ENCODE measurements at places on chromosomes 4 and X. TPM values are rescaled to one million over a fixed set of nuclear protein-coding genes. Genes with fewer than 3 reads are reported as not detected.
A peak's percentile ranks its signal among the peaks of the same experiment; 100 is the strongest.

DNA sequence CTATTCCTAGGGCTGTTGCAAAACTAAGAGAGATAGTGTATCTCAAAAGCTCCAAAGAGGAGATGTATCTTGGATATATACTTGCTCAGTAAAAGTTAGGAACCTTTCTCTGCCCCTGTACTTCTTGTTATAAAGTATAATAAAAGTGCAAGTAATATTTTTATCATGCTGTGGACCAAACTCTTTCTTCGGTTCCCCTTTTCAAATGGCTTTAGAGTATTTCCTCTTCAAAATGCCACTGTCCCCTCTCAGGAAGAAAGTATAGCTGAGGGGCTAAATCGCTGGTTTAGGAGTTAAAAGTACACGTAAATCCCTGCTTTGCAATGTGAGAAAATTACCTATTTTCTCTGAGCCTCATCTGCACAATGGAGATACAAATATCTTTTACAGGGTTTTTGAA, 169.1 kb upstream of the FTHL17 start:
- no peaks in the 10 kb centered on the region for H3K27me3 ChIP-seq
- H3K36me3 ChIP-seq = no peaks in the 10 kb centered on the region
- DNase-seq = no peak
- no peaks in the 10 kb centered on the region for H3K4me1 ChIP-seq

GRCh38 chrX:48616576-48616975, 19.3 kb downstream of the WDR13 start:
- H3K27me3 ChIP-seq = no peaks in the 10 kb centered on the region
- H3K36me3 ChIP-seq = no peaks in the 10 kb centered on the region
- no peak overlapping the region for H3K27ac ChIP-seq
- H3K4me1 ChIP-seq = no peaks in the 10 kb centered on the region

GRCh38 chr4:183831026-183831446, 74.1 kb upstream of the STOX2 start:
- no peaks in the 10 kb centered on the region for H3K27me3 ChIP-seq
- no peak for DNase-seq
- no peaks in the 10 kb centered on the region for H3K36me3 ChIP-seq
- no peak overlapping the region for H3K4me3 ChIP-seq

DNA sequence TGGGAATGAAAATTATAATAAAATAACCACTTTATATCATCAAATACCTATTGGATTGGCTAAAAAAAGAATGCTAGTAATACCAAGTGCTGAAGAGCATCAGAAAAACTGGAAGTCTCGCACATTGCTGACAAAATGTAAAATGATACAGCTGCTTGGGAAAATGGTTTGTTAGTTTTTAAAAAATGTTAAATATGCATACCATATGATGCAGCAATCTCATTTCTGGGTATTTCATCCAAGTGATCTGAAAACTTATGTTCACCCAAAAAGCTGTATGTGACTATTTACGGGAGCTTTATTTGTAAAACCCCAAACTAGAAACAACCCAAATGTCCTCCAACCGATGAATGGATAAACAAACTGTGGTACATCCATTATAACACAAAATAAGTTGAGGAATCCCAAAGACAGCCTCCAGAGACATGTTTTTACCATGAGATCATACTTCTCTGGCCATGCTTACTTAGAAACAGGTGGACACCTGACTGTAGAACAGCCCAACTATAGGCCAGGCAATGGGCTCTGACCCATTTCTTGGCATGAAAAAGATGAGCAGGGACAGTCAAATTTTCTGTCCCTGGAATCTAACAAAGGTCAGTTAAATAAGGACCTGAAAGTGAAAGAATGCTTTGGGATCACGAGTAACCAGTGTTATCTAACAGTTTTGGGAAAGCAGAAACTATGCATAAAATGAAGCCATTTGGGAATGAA, 47.5 kb upstream of the FAM120C start:
- no peaks in the 10 kb centered on the region for H3K4me1 ChIP-seq
- H3K36me3 ChIP-seq = no peaks in the 10 kb centered on the region
- no peak overlapping the region for H3K4me3 ChIP-seq
- peak; percentile 2 for DNase-seq

- no peak for DNase-seq
- H3K4me1 ChIP-seq = no peaks in the 10 kb centered on the region
- no peak overlapping the region for H3K4me3 ChIP-seq
These were observed 84.8 kb downstream of the CHIC1 start for GRCh38 chrX:73647632-73648322.

- H3K27me3 ChIP-seq = no peaks in the 10 kb centered on the region
- no peak overlapping the region for H3K4me3 ChIP-seq
- H3K4me1 ChIP-seq = peaks cover 18% of the 10 kb centered on the region
- peak overlapping the region; percentile 23 for H3K27ac ChIP-seq
These were observed 8.8 kb downstream of the FNIP2 start for GRCh38 chr4:158777423-158778155.

Gene USP17L13
- total RNA-seq = not detected

Gene OTUD6A
- total RNA-seq = not detected

Gene CAPN6
- total RNA-seq = 126 TPM

Gene MAML3
- total RNA-seq = 0.42 TPM

All from SJCRH30 (cell line).